Stimulated activated CD8-positive, alpha-beta memory T cell treated with anti-CD3 and anti-CD28 coated beads, Interleukin-4, amount 100 ng/mL, for 4 hours (primary cell): ENCODE measurements at places on chromosomes 5 and 9.

DNA sequence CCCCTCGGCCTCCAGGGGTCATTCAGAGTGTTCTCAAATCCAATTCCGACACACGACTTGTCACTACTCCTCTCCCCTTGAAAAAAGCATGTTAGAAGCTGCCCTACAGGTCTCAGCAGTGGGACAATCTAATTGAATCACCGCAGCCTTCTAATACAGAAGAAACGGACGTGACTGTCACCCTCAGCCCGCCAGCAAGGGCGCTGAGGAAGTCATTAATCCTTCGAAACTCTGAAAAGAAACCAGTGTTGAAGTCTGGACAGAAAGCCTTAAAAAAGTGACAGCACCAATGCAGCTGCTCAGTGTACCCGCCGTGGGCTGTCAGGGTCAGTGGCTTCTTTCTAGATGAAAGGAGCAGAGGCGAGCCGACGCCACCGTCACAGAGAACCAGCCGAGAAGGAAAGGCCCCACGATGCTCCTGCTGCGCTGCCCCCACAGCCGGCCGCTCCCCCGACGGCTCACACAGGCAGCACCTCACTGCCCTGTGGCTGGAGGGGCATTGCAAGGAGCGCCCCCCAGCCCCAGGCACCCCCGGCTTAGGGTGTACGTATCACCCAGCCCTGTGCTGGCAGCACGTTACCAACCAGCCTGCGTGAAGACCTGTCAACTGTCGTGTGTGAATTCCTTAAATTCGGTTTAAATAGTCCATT is 5.7 kb downstream of the BRD3OS start:
- no peak for DNase-seq

DNA sequence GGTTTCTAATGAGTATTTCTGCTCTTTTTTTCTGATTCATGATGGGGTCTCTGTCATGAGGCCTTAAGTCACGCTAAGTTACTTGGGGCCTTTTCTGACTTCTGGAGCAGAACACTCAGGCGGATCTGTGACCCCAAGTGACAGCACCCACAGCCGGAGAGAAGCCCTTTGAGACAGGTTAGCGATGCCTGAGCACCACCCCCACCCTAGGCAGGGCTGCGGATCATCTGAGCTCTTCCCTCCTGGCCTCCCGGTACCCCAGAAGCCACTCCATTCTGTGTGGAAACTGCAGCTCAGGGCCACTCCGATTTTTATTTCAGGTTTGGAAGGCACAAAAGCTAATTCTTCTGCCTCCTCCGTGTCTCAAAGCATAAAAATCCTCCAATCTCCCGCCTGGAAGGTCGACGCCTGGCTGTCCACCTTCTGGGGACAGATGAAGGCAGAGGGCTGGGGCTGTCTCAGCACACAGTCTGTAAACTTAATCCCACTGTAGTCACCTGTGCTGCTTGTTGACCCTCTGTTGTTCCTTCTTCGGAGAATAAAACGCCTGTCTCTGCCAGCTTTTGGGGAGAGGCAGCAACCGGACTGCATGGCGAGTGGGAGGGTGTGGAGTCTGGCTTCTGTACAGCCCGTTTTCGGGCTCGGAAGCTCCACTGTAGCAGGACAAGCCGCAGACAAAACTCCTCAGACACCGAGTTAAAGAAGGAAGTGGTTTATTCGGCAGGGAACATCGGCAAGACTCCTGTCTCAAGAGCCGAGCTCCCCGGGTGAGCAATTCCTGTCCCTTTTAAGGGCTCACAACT is 88.8 kb downstream of the SPRY4 start:
- DNase-seq: no peak

DNA sequence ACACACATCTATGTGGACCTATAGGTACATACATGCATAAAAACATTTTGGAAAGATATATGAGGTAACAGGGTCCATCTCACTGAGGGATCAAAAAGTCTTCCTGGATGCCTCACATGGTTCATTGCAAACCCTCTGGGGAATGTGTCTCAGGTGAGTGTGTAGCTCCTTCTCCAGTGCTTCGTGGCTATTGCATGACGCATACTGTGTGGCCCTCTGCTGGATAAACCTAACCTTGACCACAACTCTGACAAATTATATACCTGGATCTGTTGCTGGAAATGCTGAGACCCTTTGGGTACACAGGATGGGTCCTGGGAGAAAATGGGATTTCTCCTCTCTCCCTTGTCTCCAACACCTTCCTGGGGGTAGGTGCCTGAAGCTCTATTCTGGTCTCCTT is 91.9 kb downstream of the JAKMIP2 start:
- no peak for DNase-seq

DNA sequence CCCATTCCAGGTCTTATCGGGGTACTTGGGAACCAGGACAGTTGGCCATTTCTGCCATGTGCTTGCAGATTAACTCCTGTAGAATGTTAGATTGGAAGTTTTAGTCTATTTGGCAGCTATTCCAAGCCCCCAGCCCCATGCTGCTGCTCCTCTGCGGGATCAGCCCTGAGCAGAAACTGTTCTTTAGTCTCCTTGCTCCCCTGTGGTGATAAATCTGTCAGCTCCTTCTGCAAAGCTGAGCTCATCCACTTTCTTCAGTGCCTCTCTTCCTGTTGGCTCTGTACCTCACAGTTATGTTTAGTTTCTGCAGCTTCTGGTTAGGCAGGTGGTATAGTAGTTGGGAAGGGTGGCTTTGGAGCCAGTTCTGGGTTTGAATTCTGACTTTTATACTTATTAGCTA is 170.4 kb downstream of the GRIA1 start:
- DNase-seq: no peak

DNA sequence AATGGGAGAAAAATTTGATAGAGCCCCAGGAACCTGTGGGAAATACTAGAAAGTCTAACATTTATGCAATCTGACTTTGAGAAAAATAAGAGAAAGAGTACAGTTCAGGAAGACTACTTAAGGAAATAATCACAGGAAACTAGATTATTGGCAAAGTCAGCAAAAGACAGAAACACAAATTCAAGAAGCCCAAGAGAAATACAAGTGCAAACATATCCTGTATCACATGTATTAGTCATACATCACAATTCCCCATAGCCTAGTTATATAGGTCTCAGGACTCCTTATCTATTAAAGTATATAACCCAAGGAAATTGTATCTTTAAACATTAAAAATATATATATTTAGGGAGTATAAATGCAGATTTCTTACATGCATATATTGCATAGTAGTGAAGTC is 100.8 kb downstream of the HOMER1 start:
- no peak for DNase-seq

DNA sequence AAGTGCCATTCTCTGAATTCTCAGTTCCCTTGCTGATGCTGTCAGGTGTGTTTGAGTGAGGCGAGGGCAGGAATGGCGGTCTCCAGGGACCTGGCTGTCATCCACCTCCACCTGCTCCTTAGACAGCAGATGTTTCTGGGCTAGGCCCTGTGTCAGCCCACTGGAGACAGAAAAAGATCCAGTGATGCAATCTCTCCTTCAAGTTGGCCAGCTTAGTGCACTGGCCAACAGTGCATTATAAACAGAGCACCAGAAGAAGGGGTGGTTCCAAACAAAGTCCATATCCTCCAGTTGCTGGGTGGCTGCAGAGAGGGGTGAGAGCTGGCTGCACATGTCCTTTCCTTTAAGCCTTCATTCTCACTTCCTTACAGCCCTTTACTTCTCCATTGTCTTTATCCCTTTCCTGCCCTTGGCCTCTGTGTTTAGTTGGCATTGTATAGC is 26.5 kb downstream of the NANS start:
- DNase-seq: no peak

GRCh38 chr9:110820381-110820780 is 151.8 kb downstream of the MUSK start:
- no peak for DNase-seq

- DNase-seq: no peak
Measured at GRCh38 chr5:112125903-112126302, 293.2 kb downstream of the EPB41L4A start.

- DNase-seq: no peak
Measured at GRCh38 chr5:172926796-172927195, 32.4 kb upstream of the RPL26L1 start.

- no peak for DNase-seq
Measured at GRCh38 chr5:91111473-91112238, 271.5 kb downstream of the ARRDC3 start.

DNA sequence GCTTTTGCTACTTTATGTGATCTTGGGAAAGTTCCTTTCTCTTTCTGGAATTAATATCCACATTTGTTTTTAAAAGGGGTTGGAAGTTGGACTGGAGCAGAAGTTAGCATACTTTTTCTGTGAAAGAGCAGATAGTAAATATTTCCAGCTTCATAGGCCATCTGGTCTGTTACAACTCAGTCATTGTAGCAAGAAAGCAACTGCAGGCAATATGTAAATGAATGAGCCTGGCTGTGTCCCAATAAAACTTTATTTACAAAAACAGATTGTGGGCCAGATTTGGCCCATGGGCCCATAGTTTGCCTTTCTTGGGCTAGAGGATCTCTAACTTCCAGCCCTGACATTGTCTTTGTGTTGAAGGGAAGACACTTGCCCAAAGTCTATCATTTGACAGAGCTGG is 104.4 kb downstream of the ACTL7B start:
- no peak for DNase-seq

DNA sequence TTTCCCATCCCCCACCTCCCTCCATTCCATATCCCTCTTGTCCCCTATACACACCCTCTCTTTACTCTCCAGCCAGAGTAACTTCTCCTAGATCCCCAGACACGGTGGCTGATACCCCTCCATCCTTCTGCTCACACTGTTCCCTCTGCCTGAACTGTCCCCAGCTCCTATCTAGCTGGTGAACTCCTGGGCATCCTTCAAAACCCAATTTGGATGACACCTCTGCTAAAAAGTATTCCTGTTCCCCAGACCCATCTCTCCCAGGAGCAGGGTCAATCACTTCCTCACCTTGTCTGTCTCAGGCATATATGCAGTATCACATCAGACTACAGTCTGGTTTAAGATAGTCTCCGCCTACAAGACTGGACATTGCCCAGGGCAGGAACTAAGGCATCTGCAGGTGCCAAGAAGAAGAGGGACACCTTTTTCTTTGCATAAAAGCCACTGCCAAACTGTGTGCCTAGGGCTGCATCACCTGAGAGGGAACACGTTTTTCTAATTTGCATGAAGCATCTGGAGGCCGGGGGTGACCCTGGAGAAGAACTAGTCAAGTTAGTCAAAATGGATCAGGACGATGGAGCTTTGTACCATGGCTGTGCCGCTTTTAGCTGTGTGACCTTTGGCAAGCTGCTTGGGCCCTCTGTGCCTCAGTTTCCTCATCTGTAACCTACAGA is 27.1 kb downstream of the NR5A1 start:
- DNase-seq: no peak

GRCh38 chr5:96207420-96207819 is 225.6 kb downstream of the PCSK1 start:
- no peak for DNase-seq

DNA sequence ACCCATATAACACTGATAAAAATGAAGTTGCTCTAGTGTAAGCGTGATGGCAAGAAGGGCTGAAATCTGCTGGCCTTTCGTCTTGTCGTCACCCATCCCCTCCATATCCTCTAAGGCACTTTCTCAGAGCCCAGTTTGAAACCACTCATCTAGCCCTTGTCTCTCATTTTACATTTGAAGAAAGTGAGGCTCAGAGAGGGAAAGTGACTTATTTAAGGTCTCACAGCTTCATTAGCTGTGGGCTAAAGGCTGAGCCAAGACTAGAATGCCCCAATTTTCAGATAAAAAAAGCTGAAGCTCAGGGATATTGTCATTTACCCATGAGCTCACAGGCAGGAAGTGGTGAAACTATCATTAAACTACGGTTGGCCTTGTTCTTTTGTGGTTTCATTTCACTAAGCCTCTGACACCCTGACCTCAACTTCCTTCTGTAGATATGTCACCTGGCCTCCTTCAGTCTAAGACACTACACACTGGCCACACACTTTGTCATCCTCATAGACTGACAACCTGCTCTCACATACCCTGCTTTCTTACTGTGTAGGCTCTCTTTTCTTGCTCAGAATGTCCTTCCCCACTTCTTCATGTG is 176.7 kb upstream of the DMAC1 start:
- peak; percentile 10 for DNase-seq

GRCh38 chr5:133341296-133341695 is 271.0 kb downstream of the FSTL4 start:
- DNase-seq: no peak

DNA sequence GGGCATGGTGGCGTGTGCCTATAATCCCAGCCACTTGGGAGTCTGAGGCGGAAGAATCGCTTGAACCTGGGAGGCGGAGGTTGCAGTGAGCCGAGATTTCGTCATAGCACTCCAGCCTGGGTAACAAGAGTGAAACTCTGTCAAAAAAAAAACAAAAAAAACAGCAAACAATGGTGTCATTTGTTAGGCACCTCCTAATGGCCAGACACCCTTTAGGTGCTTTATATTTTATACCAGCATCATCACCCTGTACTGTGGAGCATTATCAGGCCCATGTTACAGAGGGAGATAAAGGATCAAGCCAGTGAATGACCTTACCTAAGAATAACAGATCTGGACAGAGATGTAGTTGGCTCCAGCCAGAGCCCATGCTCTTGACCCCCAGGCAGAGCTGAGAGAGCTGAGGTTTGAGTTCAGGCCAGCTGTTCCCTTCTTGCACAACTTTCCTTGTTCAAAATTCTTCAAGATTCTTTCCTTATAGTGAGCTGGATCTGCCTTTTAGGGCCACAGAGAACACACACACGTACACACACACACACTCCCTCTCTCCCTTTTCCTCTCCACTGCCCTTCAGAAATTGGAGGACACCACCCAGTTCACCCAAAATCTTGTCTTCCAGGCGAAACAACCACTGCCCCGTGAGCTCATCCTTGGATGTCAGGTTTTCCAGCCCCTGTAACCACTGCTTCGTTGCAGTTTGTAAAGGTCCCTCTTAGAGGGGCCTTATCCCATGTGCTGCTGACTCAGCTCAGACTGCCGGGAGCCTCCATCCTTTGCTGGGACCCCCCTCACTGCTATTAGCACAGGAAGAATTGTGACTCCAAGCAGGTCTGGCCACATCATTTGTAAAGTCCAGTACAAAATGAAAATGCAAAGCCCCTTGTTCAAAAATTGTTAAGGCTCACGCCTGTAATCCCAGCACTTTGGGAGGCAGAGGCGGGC is 10.4 kb upstream of the PTGES start:
- DNase-seq: no peak

DNA sequence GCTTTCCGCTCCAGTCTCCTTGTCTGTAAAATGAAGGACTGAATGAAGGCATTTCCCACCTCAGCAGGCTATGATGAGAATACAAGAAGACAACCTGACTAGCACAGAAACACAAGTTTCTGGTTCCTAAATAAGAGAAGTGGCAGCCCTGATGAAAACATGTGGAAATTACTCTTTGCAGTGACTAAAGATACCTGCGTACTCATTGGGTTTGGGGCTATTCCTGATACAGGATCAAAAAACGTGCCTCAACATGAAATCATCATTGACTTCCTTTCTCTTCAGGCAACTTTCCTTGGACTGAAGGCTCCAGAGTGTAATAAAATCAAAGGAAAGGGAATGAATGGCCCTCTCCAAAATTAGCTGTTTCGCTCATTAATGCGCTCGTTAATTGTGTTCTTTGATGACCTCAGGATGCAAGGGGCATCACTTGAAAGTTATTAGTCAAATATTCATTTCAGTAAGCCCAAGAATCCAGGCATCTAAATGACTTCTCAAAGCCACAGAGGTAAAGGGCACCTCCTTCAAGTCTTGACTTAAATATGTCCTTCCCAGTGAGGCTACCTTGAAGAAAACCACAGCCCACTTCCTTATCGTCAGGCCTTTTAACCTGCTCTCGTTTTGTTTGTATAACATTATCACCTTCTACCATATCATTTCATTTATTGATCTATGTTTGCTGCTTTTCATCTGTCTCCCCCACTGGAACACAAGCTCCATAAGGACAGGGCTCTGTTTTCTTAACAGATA is 68.9 kb downstream of the RASEF start:
- DNase-seq: no peak
